AG04449 (cell line): ENCODE measurements at places on chromosomes 2 and 18.

GRCh38 chr2:71833855-71834560, 313.7 kb downstream of the CYP26B1 start:
- no peak for DNase-seq

DNA sequence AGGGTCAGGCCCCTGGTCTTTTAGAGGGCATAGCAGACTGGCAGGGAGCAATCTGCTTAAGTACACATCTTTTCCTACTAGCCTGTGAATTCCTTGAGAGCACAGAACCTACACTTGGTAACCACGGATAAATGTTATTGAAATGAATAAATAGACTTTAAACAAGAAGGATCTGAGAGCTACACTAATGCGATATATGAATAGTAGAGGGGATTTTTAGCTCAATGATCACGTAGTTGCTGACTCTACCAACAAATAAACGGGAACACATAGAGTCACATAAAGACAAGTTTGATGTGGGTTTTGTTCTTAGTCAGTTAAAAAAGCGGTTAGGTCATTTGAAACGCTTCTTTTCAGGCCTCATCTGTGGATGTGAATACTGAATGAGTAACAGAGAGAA, 290.3 kb upstream of the CCDC68 start:
- DNase-seq, result no peak

- no peak for DNase-seq
Observed at GRCh38 chr2:231399853-231400680, 4.6 kb downstream of the B3GNT7 start.

GRCh38 chr2:181077128-181077709, 96.8 kb downstream of the UBE2E3 start:
- DNase-seq, result no peak

DNA sequence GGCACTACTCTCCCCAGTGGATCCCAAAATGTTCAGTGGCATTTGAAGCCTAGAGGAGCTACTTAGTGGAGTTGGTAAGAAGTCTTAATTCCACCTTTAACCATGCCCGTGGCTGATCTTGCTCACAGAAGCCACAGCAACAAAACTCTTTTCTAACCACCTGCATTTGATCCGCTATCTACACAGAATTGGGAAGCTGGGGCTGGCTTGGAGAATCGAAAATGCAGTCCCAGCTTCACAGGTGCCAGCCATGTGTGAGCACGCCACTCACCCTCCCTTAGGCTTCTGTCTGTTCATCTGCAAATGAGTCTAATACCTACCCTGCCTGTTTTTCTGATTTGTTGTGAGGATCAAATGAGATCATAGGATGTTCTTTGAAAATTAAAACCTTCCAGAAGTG, 182.6 kb downstream of the BCL11A start:
- no peak for DNase-seq

DNA sequence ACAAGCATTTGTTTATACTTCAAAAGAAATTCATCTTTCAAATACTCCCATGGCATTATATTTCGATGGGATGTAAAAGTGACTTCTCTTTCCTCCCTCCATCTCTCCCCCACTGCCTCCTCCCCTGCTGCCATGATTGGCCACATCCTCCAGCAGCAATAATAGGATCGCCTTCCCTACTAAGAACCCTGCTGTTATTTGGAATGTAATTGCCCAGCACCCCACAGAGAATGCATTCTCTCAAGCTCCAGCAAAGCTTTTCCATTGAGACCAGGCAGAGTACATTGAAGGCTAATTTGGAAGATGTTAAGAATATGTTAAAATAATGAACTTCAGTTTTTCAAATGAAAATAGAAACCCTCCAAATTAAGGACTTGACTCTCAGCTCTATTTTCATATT, 375.4 kb upstream of the ACVR2A start:
- no peak for DNase-seq

DNA sequence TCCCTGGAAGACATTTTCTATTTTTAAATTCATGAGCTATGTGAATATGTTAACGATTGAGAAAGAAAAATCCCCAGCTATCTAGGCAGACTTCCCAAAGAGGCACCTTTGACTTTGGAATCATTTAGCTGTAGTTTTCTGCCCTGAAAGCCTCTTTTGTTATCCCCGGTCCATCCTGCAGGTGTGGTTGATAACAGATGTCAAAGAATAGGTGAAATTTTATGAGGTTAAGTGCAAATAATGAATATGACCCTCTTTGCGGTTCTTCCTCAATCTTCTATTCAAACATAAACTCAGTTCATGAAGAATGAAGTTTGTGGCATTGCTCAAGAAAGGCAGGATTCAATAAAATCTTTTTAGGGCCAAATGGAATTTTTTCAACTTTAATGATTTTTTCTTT, 51.6 kb upstream of the ATP8B1 start:
- no peak for DNase-seq

DNA sequence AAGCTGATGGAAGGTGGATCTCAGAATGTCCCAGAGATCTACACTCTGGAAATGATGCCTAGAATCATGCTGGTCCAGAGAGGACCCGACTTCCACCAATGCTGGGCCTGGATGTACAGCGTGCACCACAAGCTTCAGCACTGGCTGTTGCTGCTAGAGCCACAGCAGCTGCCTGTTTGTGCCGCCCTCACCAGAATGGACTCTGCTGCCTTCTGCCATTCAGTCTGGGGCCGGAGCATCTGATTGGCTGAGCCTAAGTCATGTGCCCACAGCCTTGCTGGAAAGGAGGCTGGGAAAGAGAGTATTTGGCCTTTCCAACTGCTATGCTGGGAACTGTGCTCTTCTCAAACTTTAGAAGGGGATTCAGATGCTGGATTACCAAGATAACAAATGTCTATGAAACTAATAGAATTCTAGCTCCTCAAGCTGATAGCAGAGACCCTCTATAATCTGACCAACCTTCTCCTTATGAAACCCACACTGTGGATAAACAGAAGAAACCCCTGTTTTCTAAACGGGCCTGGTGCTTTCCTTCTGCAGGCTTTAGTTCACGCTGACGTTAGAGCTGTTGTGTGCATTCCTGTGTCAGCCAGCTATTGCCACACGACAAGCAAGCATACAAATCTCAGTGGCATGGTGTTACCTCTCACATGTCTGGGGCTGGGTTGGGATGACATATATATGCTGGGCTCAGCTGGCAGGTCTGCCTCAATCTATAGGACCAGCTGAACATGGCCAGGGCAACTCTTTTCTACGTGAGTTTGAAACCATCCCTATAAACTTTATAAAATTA, 4.1 kb upstream of the LOXHD1 start:
- no peak for DNase-seq
